ENCODE measurements at places on chromosomes 2 and 18.

DNA sequence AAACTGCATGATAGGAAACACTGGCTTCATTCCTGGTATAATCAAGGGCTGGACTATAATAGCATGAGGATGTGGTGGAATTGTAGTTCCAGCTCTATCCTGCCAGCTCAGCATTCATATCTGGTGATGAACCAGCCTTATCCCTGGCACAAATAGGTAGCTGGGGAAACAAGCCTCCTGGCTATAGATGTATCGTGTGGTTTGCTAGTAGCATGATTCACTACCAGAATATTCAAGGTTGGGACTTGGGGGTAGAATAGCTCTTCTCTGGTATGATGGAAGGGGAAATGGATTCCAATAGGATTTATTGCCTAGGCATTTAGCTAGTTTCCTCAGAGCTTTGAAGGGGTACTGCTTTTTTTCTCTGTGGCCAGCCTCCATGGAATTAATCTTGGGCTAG is 532.8 kb downstream of the FBXO15 start:
- no peak for DNase-seq

GRCh38 chr2:48203668-48204067 is 297.4 kb upstream of the FBXO11 start:
- DNase-seq, result no peak

- no peak for DNase-seq
Observed at GRCh38 chr2:221504905-221505304, 67.2 kb downstream of the EPHA4 start.

DNA sequence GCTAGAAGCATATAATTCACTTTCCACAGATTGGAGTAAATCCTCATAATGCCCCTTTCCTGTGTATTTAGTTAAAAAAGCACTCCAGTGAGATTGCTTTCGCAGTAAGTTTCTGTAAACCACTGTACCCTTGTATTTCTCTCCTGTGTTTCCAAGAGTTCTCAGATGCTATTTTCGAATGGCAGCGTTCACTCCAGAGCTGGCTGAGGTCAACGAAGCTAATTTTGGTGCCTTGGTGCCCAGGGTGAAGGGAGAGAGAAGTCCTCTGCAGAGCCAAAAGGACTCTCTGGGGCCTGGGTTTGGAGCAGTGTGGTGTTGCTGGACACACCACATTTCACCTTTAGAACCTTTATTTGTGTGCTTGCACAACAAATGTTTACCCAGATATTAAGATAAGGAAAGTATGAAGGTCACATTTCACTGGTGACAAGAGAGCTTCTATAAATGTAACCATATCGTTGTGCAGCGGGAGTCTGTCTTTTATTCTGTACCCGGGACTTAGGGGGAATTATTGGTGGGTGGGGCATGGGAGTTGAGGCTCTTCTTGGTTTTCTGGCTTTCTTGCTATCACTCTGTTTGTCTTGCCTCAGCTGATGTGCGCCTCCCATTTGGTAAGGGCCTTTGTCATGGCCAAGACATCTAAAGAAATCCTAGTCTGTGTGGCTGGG is 9.9 kb downstream of the EPAS1 start:
- DNase-seq, result no peak

DNA sequence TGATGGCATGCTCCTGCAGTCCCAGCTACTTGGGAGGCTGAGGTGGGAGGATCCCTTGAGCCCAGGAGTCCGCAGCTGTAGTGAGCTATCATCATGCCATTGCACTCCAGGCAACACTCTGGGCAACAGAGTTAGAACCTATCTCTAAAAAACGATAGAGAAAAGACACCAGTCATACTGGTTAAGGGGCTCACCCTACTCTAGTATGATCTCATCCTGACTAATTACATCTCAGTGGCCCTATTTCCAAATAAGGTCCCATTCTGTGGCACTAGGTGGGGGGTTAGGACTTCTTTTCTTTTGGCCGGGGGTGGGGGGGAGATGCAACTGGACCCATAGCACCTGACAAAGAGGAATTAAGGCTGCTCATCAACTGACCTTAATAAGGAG is 163.2 kb upstream of the NCK2 start:
- DNase-seq, result no peak

- DNase-seq, result no peak
Observed at GRCh38 chr2:10348891-10349290, 46.2 kb downstream of the HPCAL1 start.

GRCh38 chr2:128664499-128664971 is 345.9 kb upstream of the HS6ST1 start:
- no peak for DNase-seq

- DNase-seq, result no peak
Observed at GRCh38 chr18:69894467-69894866, 53.2 kb downstream of the CD226 start.

DNA sequence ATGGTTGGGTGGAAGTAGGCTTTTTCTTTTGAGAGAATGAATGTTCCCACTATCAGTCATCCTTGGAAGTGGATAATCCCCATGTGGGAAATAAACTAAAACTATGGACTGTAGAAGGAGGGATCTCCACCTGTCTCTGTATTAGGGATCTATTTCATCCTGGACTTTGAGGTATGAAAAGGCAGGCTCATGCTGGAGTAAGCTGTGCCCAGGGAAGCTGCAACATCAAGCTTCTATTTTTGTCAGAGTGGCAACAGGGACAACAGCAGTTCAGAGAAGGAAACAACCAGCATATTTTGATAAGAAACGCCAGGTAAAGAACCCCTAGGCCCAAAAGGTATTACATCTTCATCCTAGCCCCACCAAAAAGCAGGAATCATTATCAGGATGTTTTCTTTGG is 122.0 kb downstream of the MDH1 start:
- no peak for DNase-seq

DNA sequence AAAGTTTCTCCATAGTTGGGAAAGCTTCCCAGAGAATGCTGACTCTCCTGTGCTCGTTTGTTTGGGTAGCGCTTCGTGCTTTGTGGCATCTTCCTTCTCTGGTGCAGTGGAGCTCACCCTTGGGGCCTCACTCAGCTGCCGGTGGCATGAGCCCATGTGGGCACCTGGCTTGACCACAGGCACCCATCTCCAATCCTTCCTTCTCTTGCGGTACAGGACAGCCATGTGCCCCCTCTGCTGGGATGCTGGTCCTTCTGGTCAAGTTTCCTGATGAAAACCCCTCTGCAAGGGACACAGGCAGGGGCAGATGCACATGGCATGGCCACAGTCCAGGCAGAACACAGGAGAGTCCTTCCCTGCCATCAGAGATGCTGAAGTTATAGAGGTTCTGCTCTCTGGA is 555.9 kb upstream of the HS6ST1 start:
- DNase-seq, result no peak

- DNase-seq, result no peak
Observed at GRCh38 chr18:44700652-44701051, 20.0 kb downstream of the SETBP1 start.

GRCh38 chr18:53991202-53991601 is 233.3 kb downstream of the MBD2 start:
- no peak for DNase-seq

DNA sequence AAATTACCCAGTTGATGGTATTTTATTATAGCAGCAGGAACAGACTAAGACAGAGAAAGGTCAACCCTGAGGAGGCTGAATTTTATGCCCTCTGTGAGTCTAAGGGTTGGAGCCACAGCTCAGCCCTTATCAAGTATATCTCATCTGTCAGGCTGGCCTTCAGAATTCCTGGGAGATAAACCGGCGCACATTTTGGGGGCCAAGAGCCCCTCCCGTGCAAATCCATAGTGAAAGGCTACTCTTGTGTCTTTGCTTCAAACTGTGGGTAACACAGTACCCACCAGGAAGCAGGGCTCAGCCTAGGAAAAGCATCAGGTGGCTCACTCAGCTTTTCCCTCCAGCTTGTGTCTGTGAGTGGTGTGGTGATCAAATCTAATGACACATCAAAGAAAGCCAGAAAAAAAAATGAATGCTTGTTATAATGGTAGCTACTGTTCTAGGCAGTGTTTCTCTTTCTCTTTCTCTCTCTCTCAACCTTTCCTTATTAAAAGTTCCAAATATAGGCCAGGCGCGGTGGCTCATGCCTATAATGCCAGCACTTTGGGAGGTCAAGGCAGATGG is 25.0 kb upstream of the ASXL2 start:
- no peak for DNase-seq

GRCh38 chr2:238567067-238567855 is 140.5 kb downstream of the ASB1 start:
- DNase-seq, result no peak

- no peak for DNase-seq
Observed at GRCh38 chr2:150938527-150938926, 323.1 kb downstream of the RBM43 start.

GRCh38 chr2:70044290-70045040 is 42.8 kb upstream of the PCBP1 start:
- no peak for DNase-seq

- no peak for DNase-seq
Observed at GRCh38 chr2:134932864-134933526, 14.4 kb downstream of the CCNT2 start.

- no peak for DNase-seq
Observed at GRCh38 chr2:51424418-51424817, 392.5 kb upstream of the NRXN1 start.

DNA sequence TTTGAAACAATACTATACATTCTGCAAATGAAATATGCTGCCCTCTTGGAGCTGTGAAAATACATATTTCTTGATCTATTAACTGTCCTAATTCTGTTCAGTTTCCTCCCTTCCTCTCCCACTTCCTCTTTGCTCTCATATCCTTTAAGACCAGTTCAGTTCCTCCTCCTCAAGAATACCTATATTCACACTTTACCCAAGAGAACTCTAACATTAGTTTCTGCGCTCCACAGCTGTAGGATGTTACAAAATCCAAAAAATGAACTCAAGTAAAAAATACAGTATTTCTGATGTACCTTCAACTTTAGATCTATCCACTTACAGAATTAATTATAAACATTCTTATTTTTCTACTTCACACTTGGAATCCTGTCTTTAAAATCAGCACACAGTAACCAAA is 5.4 kb downstream of the ITSN2 start:
- no peak for DNase-seq

DNA sequence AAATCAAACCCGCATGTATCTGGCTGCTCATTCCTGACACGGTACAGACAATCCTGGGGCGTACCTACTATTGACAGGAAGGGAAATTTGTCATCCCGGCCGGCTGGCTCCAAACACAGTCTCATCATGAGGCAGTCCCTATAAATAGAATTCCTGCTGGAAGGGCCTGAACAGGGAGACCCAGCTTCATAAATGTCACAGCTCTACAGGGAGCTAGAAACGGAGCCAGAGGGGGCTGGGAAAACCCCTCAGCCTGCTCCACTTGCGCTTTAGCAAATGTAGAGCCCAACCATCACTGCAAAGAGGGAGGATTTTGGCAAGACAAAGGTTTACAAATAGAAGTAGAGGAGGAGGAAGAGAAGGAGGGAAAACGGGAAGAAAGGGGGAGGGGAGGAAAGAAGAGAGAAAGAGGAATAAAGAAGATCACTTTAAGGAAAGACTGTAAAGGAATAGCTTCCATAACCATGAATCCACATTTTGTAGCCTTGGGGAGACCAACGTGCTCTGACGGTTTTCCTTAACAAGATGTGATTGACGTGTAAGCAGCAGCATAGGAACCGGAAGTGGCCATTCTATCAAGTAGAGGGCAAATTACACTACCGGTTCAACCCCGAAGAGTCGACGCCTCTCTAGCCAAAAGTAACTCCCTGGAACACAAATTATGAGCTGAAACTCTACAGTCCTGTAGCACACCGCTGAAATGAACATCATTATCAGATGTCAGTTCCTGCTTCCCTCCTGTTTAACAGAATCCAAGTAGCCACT is 56.8 kb upstream of the TTN start:
- no peak for DNase-seq

DNA sequence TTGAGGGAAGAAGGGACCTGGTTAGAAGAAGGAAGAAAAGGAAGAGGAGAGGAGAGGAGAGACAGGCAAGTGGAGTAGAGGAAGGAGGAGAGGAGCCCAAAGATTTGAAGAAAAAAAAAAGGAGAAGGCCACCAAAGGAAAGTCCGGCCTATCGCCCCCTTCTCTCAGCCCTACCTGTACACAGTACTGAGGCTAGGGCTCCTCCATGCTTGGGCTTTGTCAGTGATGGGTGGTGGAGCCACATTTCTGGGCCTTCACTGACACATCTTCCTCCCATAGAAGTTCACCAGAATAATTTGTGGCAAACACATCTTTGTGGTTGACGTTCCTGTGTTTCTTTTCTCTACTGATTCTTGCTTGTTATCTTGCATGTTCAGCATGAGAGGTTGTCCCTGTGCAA is 125.4 kb downstream of the DTNA start:
- DNase-seq, result no peak

Measured in stimulated activated CD8-positive, alpha-beta memory T cell treated with anti-CD3 and anti-CD28 coated beads, Interleukin-4, amount 100 ng/mL, for 1 hour (primary cell).